HFFc6 (cell line): ENCODE measurements at places on chromosomes 6 and 20. TPM values are rescaled to one million over a fixed set of nuclear protein-coding genes. Genes with fewer than 3 reads are reported as not detected.

GRCh38 chr20:7415427-7415826, 524.8 kb downstream of the HAO1 start:
- no peak for DNase-seq

DNA sequence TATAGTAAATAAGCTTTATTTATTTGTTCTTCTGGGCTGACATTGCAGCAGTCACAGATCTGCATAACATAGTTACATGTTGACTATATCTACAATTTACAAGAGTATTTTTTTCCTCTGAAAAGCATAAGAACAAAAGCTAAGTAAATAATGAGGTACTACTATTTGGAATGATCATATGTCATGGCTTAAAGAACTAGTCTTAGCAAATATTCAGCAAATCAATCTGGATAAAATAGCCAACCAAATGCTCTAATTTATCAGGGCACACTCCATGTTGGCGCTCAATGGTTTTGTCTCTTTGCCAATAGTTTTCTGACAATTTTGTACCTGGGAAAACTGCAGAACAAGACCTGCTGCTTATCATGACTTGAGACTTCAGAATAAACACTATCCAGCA, 233.4 kb upstream of the RIN2 start:
- DNase-seq, result no peak

DNA sequence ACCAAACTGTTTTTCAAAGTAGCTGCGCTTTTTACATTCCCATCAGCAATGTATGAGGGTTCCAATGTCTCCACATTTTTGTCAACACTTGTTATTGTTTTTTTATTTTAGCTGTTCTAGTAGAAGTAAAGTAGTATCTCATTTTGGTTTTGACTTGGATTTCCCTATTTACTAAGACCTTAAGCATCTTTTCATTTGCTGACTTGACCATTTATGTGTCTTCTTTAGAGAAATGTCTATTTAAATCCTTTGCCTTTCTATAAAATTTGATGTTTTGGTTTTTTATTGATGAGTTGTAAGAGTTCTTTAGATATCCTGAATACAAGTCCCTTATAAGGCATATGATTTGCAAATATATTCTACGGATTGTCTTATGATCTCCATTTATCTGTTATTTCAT, 110.6 kb downstream of the CD164 start:
- no peak for DNase-seq

DNA sequence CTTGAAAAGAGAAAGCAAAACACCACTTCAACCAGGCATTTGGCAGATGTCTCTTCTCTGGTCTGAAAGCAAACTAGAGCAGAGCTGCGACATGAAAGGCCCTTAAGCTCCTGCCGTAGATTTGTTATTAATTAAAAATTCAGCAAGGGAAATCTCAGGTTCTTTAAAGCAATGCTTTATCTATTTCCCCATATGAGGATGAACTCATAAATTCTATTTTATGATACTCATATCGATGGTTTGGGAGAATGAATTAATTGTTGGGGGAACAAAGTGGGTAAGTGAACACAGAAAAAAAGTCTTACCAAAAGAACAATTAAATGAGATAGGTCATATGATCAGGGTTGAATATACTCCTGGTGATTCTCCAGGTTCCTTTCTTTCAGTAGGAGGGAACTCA, 464.7 kb upstream of the SLC35B3 start:
- no peak for DNase-seq

Gene HDGFL1
- not detected in 3 replicates for total RNA-seq

GRCh38 chr6:24599179-24599578, 46.8 kb downstream of the KIAA0319 start:
- DNase-seq, result no peak

DNA sequence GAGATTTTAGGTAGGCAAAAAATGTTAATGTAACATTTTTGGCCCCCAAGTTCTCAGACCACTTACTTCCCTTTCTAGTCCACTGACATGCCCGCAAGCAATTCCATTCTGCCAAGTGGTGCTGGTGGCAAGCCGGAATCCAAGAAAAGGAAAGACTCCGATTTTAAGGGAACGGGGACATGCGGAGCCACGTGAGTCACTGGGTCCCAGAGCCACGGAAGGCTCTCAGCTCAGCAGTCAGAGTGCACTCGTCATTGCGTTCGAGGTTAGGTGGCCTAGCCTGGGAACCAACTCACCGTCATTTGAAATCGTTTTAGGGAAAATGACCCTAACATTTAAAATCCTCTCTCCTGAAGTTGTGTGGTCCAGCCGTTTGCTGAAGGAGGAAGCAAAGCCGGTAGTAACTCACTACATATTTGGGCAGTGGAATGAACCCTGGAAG, 711 bp upstream of the SIRT5 start:
- peak; percentile 20 for DNase-seq

- DNase-seq, result no peak
These were observed 1.0 kb upstream of the ECI2 start for GRCh38 chr6:4136354-4136831.

- DNase-seq, result peak; percentile 98
These were observed 10.3 kb downstream of the KIF25 start for GRCh38 chr6:168007592-168008338.

- no peak for DNase-seq
These were observed 270.0 kb upstream of the ZFP64 start for GRCh38 chr20:52461582-52461981.

- no peak for DNase-seq
These were observed 11.7 kb upstream of the SIRPG start for GRCh38 chr20:1669304-1669703.

GRCh38 chr20:19660808-19661378, 97.2 kb upstream of the RIN2 start:
- no peak for DNase-seq

Gene KHDC3L
- not detected in 3 replicates for total RNA-seq

Gene CD40
- 0.84 to 2.4 TPM (median 2.3 TPM) in 3 replicates for total RNA-seq

DNA sequence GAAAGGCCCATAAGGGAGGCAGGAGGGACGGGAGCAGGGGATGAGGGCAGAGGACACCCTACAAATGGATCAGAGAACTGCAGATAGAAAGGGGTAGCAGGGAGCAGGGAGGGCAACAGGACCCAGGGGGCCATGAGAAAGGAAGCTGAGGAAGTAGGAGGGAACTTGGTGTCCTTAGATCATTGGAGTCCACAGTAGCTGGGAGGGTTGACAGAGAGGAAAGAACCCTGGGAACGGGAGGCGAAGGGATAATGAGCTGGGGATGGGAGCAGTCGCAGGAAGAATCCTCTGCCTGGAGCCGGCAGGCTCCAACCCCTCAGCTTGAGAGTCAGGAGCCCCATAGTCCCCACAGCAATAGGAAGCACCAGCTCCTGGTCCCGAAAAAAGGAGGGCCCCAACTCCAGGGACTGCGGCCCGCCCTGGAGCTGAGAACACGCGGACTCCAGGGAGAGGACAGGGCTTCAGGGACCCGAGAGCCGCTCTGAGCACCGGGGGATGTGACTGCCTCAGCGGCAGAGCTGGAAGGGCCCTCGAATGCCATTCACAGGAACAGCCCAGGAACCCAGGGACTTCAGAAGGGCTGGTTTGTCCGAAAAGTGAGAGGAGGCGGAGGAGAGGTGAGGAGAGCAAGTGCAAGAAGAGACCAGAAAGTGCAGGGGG, 32.7 kb downstream of the HLA-A start:
- no peak for DNase-seq

Gene SLC17A9
- 33.4 to 47.0 TPM (median 42.0 TPM) in 3 replicates for total RNA-seq

- no peak for DNase-seq
These were observed 100.7 kb upstream of the SCP2D1 start for GRCh38 chr20:18712882-18713281.

DNA sequence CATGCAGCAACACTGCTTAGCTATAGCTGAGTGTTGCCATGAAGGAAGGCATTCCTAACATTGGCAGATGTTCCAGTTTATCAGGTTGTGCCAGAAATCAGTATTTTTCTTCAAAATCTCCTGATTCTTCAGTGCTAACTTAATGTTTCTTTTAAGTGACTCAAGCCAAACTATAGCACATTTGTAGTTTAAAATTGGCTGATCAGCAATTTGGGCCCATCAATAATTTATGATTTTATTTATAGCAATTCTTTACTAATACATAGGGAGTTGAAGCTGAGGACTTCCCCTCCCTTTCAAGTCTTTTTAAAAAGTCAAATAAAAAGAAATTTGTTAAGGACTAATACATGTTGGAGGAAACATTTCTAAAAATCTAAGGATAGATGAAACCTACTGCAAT, 383.8 kb upstream of the KHDRBS2 start:
- DNase-seq, result no peak

- no peak for DNase-seq
These were observed 1.3 kb upstream of the RING1 start for GRCh38 chr6:33206864-33207551.

Gene C20orf144
- 0.10 to 0.18 TPM (median 0.15 TPM) in 3 replicates for total RNA-seq

- peak; percentile 97 for DNase-seq
These were observed 75.7 kb downstream of the SYNJ2 start for GRCh38 chr6:158057213-158057987.

Gene ID1
- 410 to 487 TPM (median 447 TPM) in 3 replicates for total RNA-seq

DNA sequence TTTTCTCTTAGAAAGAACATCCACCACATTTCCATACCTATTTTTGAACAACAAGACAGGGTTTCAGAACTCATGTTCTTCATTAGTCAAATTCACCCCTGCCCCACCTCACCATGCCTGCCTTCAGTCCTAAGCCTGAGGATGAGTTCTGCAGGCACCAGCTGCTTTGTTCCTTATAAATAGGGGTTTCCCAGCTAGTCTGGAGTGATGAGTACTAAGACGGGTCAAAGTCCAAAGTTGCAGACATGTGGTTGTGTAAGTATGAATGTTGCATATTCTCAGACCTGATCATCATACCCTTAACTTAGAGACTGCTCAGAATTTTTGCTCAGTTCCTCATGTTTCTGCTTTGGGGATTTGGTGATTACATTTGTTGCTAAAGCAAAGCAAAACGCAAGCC, 257.7 kb upstream of the CDYL start:
- DNase-seq, result peak; percentile 60

Gene FRMD1
- not detected in 2 replicates for total RNA-seq

- no peak for DNase-seq
These were observed 174.0 kb upstream of the RNF24 start for GRCh38 chr20:4189375-4189774.

DNA sequence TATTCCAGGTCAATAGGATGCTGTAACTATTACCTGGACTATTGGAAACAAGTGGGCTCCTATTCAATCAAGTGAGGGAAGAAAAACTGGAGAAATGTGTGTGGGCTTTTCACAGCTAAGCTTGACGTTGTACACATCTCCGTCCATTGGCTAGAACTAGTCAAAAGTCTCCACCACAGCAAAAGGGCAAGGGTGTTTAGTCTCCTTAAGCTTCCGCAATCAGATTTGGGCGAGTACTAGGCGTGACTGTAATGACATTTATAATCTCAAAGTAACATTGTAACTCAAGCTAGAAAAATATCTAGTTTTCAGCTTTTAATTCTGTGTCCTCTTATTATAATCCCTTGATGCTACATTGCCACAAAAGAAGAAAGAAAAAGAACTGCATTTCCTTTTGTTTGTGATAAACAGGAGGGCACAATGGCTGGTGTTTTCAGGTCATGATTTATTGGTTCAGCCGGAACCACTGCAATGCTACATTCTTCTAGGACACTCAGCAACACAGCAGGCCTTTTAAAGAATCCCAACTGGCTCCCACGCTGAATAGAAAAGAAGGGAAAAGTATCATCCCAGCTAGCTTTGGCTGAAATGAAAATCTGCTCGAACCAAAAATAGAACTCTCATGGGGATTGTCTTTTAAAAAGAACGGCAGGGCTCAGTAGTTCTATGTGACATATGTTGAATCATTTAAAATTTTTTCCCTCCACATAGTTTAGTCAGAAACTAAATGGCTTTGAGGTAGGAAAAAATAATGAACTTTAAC, 387.7 kb downstream of the BTBD3 start:
- DNase-seq, result no peak

- DNase-seq, result no peak
These were observed 2.9 kb upstream of the BMP2 start for GRCh38 chr20:6764619-6765018.

DNA sequence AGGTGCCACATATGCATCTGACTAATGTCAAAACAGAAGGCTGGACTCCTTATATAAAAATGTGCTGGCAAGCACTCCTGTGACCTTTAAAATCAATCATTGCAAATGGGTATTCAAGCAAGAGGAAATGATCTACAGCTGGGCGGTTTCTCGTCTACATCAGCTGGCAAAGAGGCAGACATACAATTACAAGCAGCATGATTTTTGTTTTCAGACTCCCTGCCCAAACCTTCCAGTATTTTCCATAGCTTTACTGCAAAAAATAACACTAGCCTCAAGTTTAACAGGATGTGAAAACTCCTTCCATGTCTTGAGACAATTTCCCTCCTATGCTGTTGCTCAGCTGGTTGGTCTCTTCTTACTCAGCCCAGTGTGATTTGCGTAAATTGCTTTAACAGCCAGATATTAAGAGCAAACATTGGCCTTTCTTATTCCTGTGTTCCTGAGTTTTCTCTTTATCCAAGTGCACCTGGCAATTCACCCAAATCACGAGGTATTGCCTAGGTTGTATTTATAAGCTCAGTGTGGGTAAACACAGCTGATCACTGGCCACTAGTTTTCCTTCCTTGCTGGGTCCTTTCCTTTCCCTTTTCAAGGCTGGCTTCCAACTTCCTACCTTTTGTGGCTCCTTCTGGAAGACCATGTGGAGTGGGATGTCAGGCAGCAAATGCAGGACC, 130.4 kb downstream of the MOXD1 start:
- no peak for DNase-seq

GRCh38 chr20:62631336-62632308, 10.7 kb upstream of the SLCO4A1 start:
- no peak for DNase-seq

- peak; percentile 28 for DNase-seq
These were observed 67.4 kb upstream of the ASCC3 start for GRCh38 chr6:100948381-100949133.

GRCh38 chr6:170210651-170211403, 80.1 kb downstream of the DLL1 start:
- no peak for DNase-seq

- DNase-seq, result no peak
These were observed 327.5 kb upstream of the EPHA7 start for GRCh38 chr6:93746892-93747291.

DNA sequence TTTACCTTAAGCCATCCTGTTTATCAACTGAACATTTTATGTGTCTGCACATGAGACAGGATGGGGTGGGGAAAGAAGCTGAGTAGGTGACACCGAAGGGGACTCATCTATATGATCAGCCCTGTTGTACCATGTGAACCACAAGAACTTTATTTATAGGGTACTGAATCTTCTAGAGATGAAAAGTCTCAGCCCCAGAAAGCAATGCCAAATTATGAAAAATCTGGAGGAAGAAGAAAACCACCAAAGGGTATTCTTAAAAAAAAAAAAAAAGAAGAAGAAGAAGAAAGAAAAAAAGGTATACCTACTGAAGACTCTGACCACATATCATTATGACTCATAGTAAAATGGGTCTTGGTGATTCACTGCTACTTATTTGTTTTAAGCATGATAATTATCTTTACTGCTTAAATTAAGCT, 39.8 kb upstream of the HBS1L start:
- no peak for DNase-seq

- DNase-seq, result no peak
These were observed 68.1 kb downstream of the PREX1 start for GRCh38 chr20:48759631-48760245.

GRCh38 chr20:19975436-19975799, 41.7 kb upstream of the NAA20 start:
- no peak for DNase-seq

GRCh38 chr20:57322476-57322875, 7.1 kb upstream of the SPO11 start:
- no peak for DNase-seq

Gene XKR7
- total RNA-seq, result not detected in 3 replicates

GRCh38 chr6:24493945-24494820, 586 bp upstream of the ALDH5A1 start:
- DNase-seq, result no peak

- no peak for DNase-seq
These were observed 35.4 kb upstream of the ZNFX1 start for GRCh38 chr20:49313283-49313682.

Gene THBS2
- 152 to 217 TPM (median 174 TPM) in 3 replicates for total RNA-seq

Gene MYCT1
- 0.86 to 2.0 TPM (median 0.93 TPM) in 3 replicates for total RNA-seq
